Stimulated activated CD8-positive, alpha-beta memory T cell treated with anti-CD3 and anti-CD28 coated beads, Interleukin-2, amount 100 ng/mL, for 48 hours (primary cell): ENCODE measurements at places on chromosomes 2 and 18.

GRCh38 chr2:85071096-85071495, 62.1 kb upstream of the TCF7L1 start:
- no peak for DNase-seq

DNA sequence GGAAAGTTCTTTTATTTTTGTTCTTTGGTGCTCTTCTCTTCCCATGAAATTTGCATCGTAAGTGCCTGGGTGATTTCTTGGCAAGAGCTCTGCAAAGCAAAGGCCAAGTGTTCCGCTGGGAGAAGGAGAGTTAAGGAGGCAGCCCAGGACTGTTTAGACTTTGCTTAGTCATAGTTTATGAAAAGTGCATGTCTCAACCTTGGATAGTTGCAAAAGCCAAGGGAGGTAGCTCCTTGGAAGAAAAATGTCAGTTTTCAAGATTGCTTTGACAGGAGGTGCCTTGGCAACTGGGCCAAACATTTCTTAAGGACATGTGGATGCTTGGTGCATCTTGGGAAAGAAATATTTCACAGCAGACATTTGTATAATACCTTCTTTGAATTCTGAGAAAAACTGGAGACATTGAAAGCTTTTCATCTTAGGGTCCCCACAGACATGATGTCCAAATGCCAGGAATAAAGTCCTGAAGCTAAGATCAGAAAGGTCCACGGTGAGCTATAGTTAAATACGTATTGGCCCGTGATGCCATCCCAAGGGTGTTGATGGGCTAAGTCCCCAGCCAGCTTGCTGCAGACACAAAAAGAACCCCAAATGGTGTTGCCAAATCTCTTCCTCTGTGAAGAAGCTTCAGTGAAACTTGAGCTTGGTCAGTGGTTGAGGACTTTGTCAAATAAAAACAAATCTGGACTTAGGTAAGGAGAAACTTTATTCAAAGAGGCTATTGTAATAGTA, 96.3 kb upstream of the THUMPD2 start:
- no peak for DNase-seq

GRCh38 chr2:45532181-45532580, 78.9 kb downstream of the SRBD1 start:
- no peak for DNase-seq

- DNase-seq: no peak
Observed at GRCh38 chr18:49067071-49067470, 116.3 kb upstream of the SMAD7 start.

- DNase-seq: no peak
Observed at GRCh38 chr2:221518201-221518934, 53.7 kb downstream of the EPHA4 start.

DNA sequence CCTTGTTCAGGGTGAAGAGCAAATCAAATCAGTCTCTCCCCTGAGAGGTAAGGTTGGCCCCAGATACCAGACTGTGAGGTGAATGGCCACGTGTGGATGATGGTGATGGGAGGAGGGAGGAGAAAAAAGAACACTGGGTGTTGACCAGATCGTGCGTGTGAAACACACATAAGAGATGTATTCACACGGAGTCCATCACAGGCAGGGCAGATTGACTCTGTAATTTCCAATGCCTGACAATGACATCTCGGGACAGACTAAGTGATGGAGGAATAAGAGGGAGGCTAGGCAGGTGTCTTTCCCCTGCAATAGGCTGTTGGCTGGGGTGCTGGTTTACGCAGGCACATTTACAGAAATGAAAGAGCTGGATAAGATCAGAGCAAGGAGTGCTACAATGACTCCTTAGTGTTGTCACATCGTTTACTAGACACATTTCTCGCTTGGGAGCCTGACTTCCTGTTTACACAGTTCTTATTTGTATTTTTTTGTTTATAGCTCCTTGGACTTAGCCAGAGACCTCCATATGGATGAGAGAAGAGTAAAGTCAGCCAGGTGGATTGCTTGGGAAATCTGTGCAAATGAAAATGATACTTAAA, 43.1 kb downstream of the CPO start:
- DNase-seq: no peak

GRCh38 chr2:166573391-166573790, 79.3 kb upstream of the SCN7A start:
- DNase-seq: no peak

GRCh38 chr2:9907402-9907801, 44.1 kb upstream of the GRHL1 start:
- DNase-seq: no peak

- DNase-seq: no peak
Observed at GRCh38 chr2:173652311-173652710, 297.6 kb downstream of the CDCA7 start.

DNA sequence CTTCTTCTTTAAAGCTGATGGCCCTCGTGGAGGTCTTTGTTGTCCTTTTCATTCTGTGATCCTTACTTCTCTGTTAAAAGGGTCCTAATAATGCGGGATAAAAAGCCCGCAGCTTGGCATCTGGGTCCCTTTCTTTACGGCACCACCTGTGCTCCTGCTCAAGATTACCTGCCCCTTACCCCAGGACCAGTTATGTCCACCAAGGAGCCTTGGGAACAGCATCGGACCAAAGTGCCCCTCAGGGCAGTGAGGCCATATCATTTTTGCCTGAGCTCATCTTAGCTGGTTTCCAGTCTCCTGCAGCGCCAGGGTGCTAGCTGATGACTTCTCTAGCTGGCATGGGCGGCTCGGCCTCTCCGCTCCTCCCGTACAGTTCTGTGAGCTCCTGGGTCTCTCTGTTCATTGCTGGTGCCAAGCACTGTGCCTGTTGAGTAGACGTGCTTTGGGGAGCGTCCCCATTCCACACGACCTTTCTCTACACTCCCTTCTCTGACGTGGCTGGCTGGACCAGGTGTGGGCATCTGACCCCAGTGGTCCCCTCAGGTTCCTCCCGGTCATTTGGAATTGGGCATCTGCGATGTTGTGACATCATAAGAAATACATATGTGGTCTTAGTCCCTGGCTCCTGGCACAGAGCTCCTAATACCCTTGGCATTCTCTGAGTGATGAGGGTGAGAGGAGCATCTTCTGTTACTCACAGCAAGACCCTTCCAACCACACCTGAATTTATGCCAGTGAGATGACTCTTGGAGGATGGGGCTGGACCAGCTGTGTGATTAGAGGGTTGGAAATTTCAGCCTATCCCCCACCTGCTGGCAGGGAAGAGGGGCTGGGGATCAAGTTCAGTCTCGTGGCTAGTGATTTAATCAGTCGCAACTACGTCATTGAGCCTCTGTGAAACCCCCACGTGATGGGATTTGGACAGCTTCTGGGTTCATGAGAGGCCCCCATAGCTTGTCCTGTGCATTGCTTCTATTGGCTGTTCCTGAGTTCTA, 134.2 kb upstream of the HS6ST1 start:
- DNase-seq: no peak

DNA sequence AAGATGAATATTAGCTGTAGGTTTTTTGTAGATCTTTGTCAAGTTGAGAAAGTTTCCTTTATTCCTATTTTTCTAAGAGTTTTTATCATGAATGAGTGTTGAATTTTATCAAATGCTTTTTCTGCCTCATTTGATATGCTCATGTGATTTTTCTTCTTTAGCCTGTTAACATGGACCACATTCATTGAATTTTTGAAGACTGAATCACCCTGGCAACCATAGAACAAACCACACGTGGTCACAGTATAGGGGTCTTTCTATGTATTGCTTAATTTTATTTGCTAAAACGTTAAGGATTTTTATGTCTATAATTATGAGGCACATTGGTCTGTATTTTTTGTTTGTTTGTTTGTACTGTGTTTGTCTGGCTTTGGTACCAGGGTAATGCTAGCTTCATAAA, 201.7 kb upstream of the CWC22 start:
- DNase-seq: no peak

DNA sequence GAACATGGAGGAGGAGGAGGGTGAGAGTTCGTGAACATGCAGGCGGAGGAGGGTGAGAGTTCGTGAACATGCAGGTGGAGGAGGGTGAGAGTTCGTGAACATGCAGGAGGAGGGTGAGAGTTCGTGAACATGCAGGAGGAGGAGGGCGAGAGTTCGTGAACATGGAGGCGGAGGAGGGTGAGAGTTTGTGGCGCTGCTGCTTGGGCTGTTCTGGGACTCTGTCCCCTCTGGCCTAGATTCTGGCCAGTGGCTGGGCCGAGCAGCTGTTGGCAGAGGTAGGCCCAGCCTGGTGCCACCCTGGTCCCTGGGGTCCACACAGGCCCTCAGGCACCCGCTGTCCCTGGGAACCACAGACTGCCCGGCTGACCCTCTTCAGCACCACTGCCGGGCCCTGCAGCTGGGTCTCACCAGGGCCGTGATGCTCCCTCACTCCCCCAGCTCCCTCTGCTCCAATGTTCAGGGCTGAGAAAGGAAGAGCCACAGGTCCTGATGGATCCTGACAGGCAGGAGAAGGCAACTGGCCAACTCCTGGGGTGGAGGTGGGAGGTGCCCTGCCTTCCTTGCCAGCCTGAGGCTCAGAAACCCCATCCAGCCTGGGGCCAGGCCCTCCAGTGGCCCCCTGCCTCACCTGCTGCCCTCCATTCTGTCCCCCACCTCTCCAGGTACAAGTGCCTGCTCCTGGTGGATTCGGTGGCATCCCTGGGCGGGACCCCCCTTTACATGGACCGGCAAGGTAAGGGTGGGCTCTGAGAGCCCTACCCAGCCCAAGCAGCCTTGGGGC, 3.9 kb downstream of the AGXT start:
- DNase-seq: no peak

GRCh38 chr2:47134386-47135090, 20.6 kb downstream of the STPG4 start:
- no peak for DNase-seq

- DNase-seq: no peak
Observed at GRCh38 chr2:36480636-36481035, 117.3 kb downstream of the FEZ2 start.

- DNase-seq: no peak
Observed at GRCh38 chr2:236943841-236944513, 141.7 kb upstream of the COPS8 start.

DNA sequence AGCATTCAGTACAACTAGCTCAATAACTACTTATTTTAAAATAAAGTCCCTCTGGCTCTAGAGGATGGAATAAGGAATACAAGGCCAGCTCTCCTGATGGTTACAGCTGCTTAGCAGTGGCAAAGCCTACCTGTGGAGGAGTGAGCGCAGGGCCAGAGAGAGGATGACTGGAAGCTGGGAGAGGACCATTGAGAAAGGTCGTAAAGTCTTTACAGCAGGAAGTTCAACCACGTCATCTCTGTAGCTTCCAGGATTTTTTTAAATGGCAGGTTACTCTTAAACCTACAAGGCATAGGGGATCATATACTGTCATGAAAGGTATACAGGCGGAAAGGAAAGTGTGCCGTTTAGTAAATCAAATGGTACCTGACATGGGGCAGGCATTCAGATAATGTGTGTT, 26.3 kb downstream of the ANXA4 start:
- DNase-seq: no peak

- DNase-seq: no peak
Observed at GRCh38 chr2:48248251-48248933, 281.6 kb upstream of the STON1 start.

DNA sequence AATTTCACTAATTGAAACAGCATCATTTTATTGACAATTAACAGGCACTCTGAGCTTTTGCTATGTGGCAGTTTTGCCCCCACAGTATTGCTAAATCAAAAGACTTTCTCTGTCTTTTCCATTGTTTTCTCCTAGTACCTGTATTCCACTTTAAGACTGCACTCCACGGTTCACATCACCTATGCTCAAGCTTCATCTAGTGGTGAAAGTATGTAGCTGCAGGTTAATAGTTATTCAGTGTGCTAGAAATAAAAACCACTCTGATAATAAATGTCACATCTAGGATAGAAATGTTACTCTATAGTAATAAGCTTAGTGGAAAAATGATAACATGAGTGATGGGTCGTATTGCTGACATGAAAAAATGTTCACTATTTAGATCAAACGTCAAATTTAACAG, 24.6 kb downstream of the ARL6IP6 start:
- no peak for DNase-seq

DNA sequence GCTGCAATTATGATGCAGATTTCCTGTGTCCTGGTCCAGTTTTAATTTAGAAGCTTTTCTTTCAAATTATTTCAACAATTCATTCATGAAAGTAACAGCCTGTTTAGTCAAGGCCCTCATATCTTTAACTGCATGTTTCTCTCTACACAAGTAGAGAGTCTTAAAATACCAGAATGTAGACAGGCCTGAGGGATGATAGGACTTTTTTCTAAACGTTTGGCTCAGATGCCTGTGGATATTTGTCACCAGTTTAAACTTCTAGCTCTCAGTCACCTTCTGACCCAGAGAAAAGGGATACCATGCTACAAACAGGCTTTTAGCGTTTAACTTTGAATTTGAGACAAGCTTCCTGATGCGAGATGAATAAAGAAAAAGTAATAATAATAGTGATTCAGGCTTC, 15.7 kb downstream of the COL5A2 start:
- DNase-seq: no peak

- DNase-seq: no peak
Observed at GRCh38 chr2:239225871-239226561, 174.8 kb downstream of the HDAC4 start.

DNA sequence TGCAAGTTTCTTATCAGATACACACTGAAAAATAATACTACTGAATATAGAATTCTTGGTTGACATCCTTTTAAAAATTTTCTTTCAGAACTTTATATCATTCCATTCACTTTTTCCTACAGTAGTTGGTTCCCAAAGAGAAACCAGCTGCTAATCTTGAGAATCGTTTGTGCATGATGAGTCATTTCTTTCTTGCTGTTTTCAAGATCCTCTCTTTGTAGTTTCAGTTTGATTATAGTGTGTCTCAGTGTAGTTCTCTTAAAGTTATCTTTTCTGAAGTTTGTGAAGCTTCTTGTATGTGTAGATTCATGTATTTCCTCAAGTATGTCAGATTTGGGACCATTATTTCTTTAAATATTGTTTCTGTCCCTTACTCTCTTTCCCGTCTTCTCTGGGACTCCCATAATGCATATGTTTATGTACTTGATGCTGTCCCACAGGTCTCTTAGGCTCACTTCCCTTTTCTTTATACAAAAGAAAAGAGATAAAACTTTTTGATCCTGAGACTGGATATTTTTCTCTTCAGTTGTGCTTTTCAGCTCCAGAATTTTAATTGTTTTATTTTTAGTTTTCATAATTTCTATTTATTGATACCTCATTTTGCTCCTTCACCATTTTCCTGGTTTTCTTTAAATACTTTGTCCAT, 801.0 kb downstream of the TDRD15 start:
- no peak for DNase-seq

- peak; percentile 24 for DNase-seq
Observed at GRCh38 chr2:32009516-32010256, 1.1 kb downstream of the MEMO1 start.

DNA sequence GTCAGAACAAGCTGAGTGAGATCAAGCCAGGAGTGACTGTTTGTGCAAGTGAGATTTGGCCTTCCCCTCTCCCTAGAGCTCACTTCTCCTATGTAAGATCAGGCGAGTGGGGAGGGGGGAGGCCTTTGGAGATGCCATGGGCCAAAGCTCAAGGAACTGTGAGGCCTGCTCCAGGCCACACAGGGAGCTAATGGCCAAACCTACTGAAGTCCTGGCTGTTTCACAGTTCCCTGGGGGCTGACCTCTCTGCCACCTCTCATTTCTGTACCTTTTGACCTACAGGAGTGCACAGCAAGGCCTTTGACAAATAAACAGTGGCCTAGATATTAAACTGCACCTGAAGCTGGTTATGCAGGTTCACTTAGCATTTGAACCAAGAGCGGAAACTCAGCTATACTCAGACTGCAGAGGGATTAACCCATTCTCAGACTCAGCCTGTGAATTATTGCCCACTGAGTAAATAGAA, 235.0 kb upstream of the NT5C1B start:
- DNase-seq: no peak

- DNase-seq: no peak
Observed at GRCh38 chr2:65602603-65603235, 170.3 kb upstream of the SPRED2 start.

- no peak for DNase-seq
Observed at GRCh38 chr2:24402242-24403097, 42.1 kb upstream of the ITSN2 start.

- no peak for DNase-seq
Observed at GRCh38 chr2:120859814-120860578, 124.3 kb downstream of the GLI2 start.
